ENCODE measurements at places on chromosomes 1 and 21. TPM values are rescaled to one million over a fixed set of nuclear protein-coding genes. Genes with fewer than 3 reads are reported as not detected.

DNA sequence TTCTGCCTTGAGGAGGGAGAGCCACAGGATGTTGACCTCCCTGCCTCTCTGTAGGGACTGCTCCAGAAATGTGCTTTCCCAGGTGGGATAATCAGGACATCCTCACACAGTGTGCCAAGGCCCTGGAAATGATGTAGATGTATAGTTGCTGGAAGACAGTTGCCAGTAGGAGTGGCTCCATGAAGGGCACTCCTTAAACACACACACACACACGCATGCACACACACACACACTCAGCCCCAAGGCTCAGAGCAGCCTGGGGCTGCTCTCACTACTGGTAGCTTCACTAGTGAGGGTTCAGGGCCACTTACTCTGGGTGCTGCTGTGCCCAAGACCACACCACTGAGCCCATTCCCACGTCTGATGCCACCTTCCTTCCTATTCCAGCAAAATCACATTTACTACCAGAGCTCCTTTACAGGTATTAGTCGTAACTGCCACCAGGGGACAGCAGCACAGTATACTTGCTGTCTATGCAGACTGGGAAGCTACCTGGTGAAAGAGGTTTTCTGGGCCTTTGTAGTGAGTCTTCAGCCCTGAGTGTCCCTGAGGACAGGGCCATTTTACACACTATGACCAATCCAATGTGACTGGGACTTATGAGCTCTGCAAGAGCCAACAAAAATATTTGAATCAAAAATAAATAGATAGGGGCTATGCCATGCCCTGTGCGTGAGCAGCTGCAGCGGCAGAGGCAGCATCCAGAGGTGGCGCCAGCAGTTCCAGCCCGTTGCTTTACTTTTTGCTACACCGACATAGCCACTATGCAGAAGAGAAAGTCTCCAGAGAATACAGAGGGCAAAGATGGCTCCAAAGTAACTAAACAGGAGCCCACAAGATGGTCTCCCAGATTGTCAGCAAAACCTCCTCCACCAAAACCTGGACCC is 15.0 kb downstream of the CRNN start:
- H3K4me3 ChIP-seq: no peak overlapping the region
- DNase-seq: no peak
- H3K4me1 ChIP-seq: no peaks in the 10 kb centered on the region
- no peak overlapping the region for H3K27ac ChIP-seq
- no peaks in the 10 kb centered on the region for H3K36me3 ChIP-seq

DNA sequence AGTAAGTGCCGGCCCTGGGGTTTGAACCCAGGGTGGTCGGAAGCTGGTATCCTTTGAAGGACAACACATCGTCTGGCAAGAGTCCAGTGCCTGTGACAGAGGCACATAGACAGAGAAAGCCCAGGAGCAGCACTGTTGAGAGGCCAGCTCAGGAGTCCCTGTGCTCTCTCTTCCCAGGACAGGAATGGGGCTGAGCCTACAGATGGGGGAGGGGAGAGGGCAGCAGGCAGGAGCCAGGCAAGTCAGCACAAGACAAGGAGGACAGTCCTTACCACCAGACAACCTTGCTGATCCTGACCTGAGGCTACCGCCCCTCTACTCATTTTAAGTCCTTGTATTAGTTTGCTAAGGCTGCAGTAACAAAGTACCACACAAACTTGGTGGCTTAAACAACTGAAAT is 27.7 kb upstream of the SYT6 start:
- no peak for DNase-seq
- H3K4me3 ChIP-seq: no peak overlapping the region
- H3K36me3 ChIP-seq: no peaks in the 10 kb centered on the region
- no peaks in the 10 kb centered on the region for H3K4me1 ChIP-seq
- no peaks in the 10 kb centered on the region for H3K27me3 ChIP-seq

DNA sequence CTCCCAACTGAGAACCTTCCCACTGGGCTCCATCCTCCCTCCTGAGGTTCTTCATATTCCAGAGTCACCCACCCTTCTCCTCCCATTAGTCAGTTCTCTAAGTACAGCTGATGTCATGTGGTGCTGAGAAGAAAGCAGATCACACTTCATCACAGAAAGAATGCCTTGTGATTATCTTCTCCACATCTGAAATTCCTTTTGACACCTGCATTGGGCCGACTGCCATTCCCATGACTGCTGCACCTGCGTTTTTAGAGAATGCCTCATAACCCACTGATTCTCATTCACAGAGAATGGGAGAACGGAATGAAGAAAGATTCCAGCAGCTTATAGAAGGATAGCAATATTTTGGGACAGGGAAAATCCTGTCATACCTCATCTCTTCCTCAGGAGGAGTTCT is 14.3 kb downstream of the LEPR start:
- DNase-seq: no peak
- no peak overlapping the region for H3K27ac ChIP-seq
- H3K4me1 ChIP-seq: peaks cover 13% of the 10 kb centered on the region
- H3K36me3 ChIP-seq: peaks cover 44% of the 10 kb centered on the region
- no peak overlapping the region for H3K4me3 ChIP-seq
- no peaks in the 10 kb centered on the region for H3K27me3 ChIP-seq

DNA sequence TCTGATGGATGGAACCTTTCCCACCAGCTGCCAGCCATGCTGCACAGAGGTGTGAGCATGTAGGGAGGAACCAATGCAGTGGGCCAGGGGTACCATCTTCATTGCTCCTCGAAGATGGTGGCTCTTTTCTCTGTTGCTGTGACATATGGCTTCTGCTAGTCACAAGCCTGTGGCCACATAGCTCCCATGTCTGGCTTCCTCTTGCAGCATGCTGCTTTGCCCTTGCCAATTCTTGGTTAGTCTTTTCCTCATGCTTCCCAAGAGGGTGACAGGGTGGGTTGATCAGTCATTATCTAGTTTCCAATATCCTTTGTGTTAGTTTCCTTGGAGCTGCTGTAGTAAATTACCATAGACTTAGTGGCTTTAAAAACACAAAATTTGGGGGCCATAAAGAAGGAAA is 123.4 kb downstream of the ETS2 start:
- no peaks in the 10 kb centered on the region for H3K36me3 ChIP-seq
- peaks cover 45% of the 10 kb centered on the region for H3K4me1 ChIP-seq
- H3K27ac ChIP-seq: no peak overlapping the region
- no peaks in the 10 kb centered on the region for H3K27me3 ChIP-seq
- no peak overlapping the region for H3K4me3 ChIP-seq
- DNase-seq: no peak

- H3K4me3 ChIP-seq: no peak overlapping the region
- H3K27ac ChIP-seq: no peak overlapping the region
- no peaks in the 10 kb centered on the region for H3K36me3 ChIP-seq
- H3K27me3 ChIP-seq: peaks cover 10% of the 10 kb centered on the region
- H3K4me1 ChIP-seq: no peaks in the 10 kb centered on the region
Measured at GRCh38 chr1:18535391-18536210, 54.9 kb downstream of the KLHDC7A start.

GRCh38 chr1:99481391-99481996 is 164.4 kb upstream of the PALMD start:
- DNase-seq: no peak
- H3K27ac ChIP-seq: no peak overlapping the region
- H3K36me3 ChIP-seq: no peaks in the 10 kb centered on the region

DNA sequence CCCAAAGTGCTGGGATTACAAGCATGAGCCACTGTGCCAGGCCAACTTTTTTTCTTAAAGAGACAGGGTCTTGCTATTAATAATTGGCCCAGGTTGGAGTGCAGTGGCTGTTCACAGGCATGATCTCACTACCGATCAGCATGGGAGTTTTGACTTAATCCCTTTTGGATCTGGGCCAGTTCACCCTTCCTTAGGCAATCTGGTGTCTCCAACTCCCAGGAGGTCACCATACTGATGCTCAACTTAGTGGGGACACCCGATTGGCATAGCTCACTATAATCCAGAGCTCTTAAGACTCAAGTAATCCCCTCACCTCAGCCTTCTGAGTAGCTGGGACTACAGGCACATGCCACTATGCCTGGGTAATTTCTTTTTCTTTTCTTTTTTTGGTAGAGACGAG is 64.2 kb upstream of the SCYL3 start:
- no peaks in the 10 kb centered on the region for H3K36me3 ChIP-seq
- no peak overlapping the region for H3K27ac ChIP-seq
- no peaks in the 10 kb centered on the region for H3K27me3 ChIP-seq

DNA sequence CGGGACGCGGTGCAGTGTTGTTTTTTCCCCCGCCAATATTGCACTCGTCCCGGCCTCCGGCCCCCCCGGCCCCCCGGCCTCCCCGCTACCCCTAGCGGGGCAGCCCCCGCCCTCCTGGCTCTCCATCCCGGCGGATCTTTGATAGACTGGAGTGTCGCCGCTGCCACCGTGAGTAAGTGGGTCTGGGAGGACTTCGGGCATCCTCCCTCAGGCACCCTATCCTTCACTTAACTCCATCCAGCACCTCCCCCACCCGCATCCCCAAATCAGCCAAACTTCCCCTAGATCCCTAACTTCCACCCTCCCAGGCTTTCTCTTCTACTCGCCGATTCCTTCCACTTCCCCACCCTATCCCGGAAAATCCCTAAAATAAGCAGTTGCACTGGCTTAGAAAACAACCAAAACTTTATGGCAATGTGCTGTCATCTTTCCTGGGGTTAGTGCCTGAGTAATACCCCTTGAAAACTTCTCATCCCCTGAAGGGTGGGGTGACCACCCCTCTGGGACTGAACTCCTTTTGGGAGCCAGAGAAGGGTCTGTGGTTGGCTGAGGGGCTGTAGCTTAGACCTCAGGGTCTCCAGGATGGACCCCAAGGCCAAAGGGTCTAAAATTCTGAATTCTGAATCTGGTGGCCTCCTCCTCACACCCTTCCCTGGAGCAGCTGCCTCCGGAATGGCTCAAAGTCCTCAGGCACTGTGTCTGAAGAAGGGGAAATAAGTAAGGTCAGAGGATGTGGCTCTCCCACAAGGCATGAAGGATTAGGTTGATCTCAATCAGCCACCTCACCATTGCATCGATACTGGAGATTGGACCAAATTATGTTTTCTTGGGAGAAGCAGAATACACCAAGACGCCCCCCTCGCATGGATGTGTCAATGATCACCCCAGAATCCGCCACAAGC is 12.2 kb downstream of the THBS3 start:
- H3K4me1 ChIP-seq: peaks cover 26% of the 10 kb centered on the region
- DNase-seq: peak; percentile 51
- H3K4me3 ChIP-seq: peak overlapping the region; percentile 59
- H3K27me3 ChIP-seq: no peaks in the 10 kb centered on the region

DNA sequence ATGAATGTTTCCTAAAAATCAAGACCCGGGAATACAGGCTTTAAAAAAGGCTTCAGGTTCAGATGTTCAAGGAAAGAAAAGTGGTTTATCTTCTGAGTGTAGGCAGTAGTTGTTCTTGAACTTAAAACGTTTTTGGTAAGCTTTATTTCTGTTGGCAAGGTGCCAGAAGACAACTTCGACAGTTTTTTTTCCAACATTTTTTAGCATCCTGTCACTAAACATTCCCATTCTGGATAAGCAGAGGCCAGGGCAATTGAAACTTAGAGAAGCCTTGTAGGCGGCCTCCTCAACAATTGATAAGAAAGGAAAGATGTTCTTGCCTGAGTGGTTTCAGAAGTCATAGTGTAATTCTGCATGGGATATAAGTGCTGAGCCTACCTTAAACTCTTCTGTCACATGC is 66.7 kb downstream of the PATJ start:
- H3K27me3 ChIP-seq: no peaks in the 10 kb centered on the region
- H3K27ac ChIP-seq: no peak overlapping the region
- H3K4me1 ChIP-seq: no peaks in the 10 kb centered on the region
- H3K4me3 ChIP-seq: no peak overlapping the region

DNA sequence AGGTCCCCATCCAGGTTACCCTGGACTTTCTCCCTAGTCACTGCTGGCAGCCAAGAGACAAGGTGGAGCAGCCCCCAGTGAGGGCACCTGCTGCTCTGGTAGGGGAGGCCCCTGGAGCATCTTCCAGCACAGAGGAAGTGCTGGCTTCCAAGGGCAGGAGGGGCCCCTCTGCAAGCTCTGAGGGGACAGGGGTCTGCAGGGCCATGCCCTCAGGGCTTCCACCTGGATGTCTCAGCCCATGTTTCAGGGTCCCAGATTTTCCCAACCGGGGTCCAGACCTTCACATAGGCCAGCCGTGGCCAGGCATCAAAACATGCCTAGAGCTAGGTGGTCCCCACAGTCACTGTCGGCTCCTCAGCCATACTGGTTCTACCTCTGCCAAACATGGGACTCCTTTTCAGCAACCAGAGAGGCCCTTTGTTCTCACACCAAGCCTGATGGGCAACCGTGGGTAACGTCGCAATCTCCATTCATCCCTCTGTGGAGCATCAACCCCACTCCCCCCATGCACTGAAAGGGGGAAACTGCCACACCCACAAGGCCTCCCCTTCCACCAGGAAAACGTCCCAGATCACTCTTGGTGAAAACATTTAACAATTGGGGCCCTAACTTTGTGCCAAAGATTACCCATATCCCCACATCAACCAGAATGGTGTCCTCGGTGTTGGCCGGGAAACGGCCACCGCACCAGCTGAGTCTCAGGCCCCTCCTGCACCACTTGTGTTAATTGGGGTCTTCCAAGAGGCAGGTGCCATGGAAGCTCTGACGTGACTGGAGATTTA is 1.9 kb upstream of the COL6A2 start:
- H3K4me1 ChIP-seq: no peaks in the 10 kb centered on the region
- DNase-seq: no peak
- H3K4me3 ChIP-seq: no peak overlapping the region
- peaks cover 35% of the 10 kb centered on the region for H3K27me3 ChIP-seq

The MASP2 gene
- total RNA-seq: not detected

The MYOC gene
- 3.2 TPM for total RNA-seq

DNA sequence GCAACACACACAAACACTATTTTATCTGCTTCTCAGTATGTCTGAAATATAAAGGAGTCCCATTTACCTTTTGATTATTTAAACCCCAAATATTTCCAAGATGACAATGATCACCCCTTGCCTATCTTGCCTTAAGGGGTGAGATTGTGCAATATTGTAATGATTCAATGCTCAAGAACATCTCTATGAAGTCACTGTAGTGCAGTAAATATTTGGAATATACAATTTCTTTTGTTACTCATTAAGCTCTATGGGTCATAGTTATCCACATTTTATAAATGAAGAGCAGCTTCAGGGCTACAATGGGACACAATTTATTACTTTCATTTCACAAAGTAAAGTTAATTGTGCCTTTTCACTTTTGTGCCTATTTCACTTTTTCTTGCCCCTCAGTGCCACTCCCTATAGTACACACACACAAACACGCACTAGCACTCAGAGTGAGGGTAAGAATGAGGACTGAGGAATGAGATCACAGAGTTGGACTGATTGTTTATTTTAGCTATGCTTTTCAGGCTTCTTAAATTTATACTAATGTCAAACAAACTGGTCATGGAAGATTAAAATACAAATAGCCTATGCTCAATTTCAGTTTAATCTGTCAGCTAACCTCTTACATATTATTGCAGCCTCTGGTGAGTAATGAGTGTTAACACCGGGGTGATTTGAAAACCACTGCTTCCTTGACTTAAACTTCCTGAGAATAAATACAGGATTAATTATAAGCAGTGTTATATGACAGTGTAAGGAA is 521.0 kb upstream of the B3GALT2 start:
- H3K36me3 ChIP-seq: no peaks in the 10 kb centered on the region
- H3K4me1 ChIP-seq: no peaks in the 10 kb centered on the region
- no peak overlapping the region for H3K4me3 ChIP-seq
- no peak for DNase-seq
- no peaks in the 10 kb centered on the region for H3K27me3 ChIP-seq

- no peak for DNase-seq
- H3K4me1 ChIP-seq: peaks cover 48% of the 10 kb centered on the region
- no peaks in the 10 kb centered on the region for H3K27me3 ChIP-seq
- no peak overlapping the region for H3K27ac ChIP-seq
Measured at GRCh38 chr1:109796484-109797302, 33.0 kb upstream of the EPS8L3 start.

GRCh38 chr1:156795787-156796186 is 20.9 kb downstream of the SH2D2A start:
- DNase-seq: no peak
- no peaks in the 10 kb centered on the region for H3K4me1 ChIP-seq
- H3K27ac ChIP-seq: no peak overlapping the region
- H3K36me3 ChIP-seq: peaks cover 100% of the 10 kb centered on the region
- no peaks in the 10 kb centered on the region for H3K27me3 ChIP-seq

Data from lower lobe of right lung (tissue), 2 donors.